Activated CD8-positive, alpha-beta memory T cell treated with anti-CD3 and anti-CD28 coated beads for 1 hour (primary cell): ENCODE measurements at places on chromosomes 12 and 14.

DNA sequence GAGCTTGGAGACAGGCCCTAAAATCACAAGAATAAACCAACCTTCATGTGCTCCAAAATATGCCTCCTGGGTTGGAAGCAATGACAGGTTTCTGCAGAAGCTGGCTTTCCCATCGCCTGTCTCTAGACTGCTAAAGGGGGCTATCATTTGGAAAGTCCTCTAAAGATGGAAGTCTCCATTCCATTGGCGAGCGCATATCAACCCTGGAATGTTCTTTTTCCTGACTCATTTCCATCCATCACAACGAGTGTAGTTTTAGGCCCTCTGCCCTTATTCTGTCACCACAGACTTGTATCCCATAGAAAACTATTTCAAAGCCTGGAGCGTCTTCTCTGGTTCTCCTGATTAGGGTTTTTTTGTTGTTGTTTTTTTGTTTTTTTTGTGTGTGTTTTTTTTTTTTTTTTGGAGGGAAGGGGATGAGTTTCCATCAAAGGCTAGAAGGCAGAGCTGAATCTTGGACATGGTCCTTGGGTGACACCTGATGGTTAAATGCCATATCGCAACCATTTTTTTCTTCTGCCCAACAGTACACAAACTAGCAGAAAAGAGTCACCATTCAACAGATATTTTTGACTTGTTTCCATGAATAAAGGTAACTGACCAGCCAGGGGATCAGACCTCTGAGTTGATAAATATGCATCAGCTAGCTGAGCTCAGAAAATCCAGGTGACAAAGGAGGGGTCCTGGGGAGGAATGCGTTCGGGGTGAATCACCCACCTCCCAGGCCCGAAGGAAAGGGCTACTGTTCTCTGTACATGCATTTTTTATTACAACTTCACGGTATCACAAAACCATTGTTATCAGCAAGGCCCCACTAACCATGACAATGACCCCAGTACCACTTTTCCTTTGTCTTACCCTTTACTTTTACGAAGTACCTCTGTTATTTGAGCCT is 40.5 kb downstream of the KCNA5 start:
- DNase-seq = no peak

DNA sequence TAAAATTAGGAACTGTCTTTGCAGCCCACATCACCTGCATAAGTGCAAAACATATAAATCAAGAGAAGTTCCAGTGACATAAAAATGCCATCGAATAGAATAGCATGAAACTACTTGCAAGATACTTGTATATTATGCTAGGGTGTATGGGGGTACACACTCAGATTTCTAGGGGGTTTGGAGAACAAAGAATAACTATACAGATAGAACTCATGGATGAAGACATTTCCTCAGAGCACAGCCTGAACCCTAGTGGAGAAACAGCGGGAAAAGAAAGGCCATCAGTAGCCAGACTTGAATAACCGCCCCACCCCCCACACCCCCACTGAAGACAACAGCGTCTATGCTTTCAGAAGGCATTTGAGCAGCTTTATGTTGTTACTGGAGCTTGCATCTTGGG is 425.8 kb downstream of the NPAS3 start:
- no peak for DNase-seq

DNA sequence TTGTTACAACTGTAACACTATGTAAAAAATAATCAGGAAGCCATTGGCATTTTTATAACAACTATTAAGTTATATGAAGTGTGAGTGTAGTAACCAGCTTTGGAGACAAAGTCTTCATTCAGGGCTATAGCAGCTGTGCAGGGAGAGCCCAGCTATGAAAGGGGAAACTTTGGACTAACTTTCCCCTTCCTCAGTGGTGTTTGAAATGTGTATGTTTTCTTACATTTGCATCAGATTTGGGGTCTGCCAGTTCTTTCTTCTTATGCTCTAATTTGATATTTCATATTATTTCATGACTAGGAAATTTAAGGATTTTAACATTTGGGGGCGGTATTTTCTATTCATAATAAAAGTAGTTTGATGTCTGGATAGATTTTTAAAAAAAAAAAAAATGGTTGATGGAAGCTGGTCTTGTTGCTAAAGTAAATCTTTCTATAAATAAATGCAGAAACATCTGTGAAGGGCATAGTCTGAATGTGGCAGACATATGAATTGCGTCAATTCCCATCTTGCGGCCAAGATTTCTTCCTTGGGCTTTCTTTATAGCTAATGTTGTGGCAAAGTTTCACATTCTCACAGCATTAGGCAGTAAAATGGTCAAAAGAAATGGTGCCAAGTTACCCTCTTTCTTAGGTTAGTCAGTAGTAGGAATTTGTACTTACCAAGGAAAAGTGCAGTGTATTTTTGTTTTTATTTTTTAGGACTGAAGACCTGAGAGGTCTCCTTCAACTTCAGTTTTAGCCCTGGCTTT is 35.6 kb downstream of the RASSF8 start:
- DNase-seq = no peak

DNA sequence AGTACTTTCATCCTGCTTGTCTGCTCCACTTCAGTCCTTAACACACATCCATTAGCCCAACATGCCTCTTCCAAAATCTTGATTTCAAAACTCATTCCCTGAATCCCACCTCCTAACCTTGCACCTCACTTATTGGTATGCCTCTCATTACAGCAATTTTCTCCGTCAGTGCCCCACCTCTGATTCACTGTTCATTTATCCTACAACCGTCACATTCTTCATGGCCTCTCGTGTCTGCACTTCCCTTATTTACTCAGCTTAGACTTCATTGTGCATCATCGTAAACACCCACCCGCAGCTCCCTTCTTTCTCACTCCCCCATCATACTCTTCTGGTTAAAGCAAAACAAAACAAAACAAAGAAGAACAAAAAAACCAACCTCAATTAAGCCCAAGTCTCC is 160.6 kb upstream of the HMGA2 start:
- no peak for DNase-seq

DNA sequence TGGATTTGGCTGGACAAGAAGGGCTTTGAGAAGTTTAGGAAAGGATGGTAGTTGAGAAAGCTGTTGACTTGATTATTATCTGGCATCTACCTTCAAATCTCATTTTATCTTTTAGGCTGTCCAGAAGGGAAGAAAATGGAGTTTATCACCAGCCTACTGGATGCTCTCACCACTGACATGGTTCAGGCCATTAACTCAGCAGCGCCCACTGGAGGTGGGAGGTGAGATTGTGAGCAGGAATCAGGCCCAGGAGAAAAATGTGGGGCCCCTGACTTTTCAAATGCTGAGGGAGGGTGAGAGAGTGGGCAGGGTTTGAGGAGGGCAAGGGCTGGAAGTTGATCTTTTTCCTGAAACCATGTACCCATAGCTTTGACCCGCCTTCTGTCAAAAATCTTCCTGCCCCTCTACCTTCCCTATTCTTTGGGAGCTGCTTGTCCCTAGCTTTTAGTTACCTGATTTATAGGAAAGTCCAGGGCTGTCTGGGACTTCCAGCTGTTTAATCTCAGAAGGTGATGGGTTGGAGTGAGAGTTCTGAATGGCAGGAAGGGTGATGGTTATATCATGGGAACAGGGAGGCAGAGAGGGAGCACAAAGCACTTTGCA is 134.2 kb downstream of the SMOC1 start:
- no peak for DNase-seq

DNA sequence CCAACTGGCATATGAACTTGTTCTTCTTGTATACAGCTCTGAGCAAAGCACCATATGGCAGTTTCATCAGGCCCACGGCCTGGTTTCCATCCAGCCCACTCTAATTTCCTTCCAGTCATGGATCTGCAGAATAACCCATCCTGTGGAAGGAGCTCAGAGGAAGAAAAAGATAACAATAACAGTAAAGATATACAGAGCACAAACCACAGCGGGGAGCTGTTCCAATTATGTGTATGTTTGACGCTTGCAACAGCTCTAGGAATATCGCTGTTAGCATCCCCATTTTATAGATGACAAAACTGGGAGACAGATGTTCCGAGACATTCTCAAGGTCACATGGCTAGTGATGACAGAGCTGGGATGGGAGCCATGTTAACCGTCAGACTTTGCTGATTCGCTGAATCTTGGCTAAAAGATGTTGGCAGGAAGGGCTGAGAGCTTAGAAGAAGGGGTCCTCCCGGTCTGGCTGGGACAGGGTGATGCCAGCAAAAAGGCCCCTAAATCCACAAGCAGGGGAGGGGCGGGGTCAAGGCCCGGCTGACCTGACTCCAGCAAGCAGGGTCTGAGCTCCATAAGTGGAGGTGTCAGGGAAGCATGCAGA is 34.4 kb upstream of the CIPC start:
- DNase-seq = no peak

DNA sequence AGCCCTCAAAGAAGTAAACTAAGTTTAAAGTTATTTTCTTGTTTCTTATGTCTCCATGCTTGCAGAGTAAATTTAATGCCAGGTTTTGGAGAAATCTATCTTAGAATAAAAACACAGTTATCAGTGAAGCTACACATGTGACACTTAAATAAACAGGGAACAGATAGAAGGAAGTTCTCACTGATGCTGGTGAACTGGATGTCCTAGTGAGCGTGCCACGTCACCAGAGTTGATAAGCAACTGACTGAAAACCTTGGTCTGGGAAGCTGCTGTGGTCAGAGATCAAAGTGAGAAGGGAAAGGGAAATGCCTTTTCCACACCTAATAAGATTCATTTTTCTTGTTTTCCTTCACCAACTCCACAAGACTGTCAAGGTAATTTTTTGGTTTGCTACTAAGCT is 74.8 kb upstream of the PCED1B start:
- DNase-seq = no peak
